ENCODE measurements at places on chromosomes 7 and 10.

GRCh38 chr7:80929619-80930018 is 10.8 kb upstream of the SEMA3C start:
- no peak for DNase-seq

DNA sequence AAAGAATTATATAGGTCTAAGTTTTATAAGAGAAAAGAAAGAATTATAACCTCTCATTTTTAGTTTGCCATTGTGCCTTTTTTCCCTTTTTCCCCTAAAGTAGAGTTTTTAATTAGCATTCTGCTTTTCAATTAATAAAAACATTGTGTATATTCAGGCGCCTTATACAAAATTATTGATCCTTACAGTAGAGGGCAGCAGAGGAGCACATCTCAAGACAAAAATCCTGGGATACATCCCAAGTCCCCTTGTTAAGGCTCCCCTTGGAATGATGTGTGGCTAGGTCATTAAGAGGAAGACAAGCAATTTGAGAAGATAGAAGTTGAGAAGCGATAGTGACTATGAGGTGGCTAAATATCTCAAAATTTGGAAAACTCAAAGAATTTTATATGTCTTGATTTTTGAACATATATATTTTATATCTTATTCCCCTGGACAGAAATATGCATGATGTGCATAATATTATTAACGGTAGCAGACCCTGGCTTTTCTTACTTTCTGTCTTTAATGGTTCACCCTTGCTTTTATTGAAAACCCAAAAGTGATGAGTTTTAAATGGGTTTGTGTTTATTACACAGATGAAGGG is 19.1 kb upstream of the TPK1 start:
- DNase-seq, result peak; percentile 17

- DNase-seq, result no peak
Observed at GRCh38 chr10:101123815-101124617, 7.1 kb upstream of the TLX1 start.

GRCh38 chr7:74373536-74373935 is 80.2 kb upstream of the GTF2IRD1 start:
- DNase-seq, result no peak

DNA sequence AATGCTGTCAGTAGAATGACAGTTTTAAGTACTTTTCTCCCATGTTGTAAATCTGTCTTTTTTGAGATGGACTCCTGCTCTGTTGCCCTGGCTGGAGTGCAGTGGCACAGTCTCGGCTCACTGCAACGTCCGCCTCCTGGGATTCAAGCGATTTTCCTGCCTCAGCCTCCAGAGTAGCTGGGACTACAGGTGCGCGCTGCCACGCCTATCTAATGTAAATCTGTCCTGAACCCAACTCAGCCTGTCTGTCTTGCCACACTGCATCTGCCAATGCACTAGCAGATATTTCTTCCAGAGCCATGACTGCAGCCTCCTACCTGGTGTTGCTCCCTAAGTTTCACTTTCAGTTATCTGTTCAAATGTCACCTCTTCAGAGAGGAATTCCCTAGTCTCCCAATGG is 264.1 kb downstream of the PHF14 start:
- DNase-seq, result no peak

- DNase-seq, result peak; percentile 45
Observed at GRCh38 chr7:80392229-80393169, 119.4 kb downstream of the GNAT3 start.

- DNase-seq, result no peak
Observed at GRCh38 chr10:61592581-61592980, 70.1 kb upstream of the CABCOCO1 start.

- DNase-seq, result no peak
Observed at GRCh38 chr10:99531696-99532593, 797 bp upstream of the NKX2-3 start.

- DNase-seq, result no peak
Observed at GRCh38 chr7:148110097-148110868, 480.3 kb upstream of the C7orf33 start.

GRCh38 chr7:94425546-94425945 is 30.9 kb downstream of the COL1A2 start:
- no peak for DNase-seq

- no peak for DNase-seq
Observed at GRCh38 chr10:90089719-90090118, 388.3 kb downstream of the KIF20B start.

GRCh38 chr10:78623578-78624215 is 445.1 kb upstream of the ZMIZ1 start:
- DNase-seq, result no peak

GRCh38 chr7:142384493-142384922 is 126.7 kb upstream of the PRSS58 start:
- peak; percentile 95 for DNase-seq

- DNase-seq, result no peak
Observed at GRCh38 chr7:91852263-91852741, 28.2 kb downstream of the MTERF1 start.

DNA sequence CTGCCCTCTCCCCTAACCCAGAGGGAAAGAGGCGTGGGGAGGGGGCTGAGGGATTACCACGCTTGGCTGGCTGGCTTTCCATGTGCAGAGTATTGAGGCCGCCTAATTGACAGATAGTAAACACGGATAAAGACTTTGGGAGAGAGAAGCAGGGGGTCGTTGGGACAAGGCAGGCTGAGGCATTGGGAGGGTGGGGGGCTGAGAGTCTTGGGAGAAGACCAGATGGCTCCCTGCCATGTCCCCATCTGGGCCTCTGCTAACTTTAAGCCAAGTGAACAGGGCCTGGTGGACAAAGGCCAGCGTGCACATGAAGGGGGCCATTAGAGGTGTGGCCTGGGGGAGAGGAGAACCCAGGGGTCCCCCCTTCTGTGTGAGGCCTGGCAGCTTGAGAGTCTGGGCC is 55.4 kb upstream of the MXI1 start:
- DNase-seq, result no peak

GRCh38 chr7:141366091-141366621 is 185.1 kb upstream of the AGK start:
- DNase-seq, result no peak

DNA sequence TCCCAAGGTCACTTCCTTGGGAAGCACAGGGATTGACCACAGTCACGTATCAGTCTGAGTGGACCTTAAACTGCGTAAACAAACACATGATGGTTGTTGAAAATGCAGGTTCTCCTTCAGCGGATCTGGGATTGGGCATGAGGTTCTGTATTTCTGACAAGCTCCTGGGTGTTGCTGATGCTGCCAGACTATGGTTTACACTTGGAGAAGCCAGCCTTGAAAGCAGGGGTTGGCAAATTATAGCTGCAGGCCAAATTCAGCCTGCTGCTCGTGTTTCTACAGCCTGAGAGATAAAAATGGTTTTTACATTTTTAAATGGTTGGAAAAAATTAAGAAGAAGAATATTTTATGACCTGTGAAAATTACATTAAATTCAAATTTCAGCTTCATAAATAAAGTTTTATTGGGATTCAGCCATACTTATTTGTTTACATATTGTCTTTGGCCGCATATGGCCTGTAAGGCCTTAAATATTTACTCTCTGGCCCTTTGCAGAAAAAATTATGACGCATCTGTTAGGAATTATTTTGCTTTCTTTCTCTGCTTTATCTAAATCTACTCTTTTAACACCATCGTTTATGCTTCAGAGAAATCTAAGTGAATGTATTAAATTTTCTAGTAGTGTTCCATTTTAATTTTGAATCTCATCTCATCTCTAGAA is 109.6 kb downstream of the SH2D4B start:
- DNase-seq, result no peak

- DNase-seq, result no peak
Observed at GRCh38 chr7:133355325-133355708, 102.4 kb downstream of the EXOC4 start.

DNA sequence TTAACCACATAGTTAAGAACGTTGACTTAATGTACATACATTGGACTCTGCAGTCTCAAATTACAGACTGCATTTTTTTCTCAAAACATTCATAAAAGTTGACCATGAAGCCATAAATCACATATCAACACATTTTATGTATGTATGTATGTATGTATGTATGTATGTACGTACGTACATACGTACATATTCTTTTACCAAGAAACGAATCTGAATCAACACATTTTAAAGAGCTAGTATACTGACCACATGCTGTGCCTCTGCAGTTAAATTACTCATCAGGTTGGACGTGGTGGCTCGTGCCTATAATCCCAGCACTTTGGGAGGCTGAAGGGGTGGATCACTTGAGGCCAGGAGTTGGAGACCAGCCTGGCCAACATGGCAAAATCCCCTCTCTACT is 105.8 kb downstream of the GPR158 start:
- no peak for DNase-seq

DNA sequence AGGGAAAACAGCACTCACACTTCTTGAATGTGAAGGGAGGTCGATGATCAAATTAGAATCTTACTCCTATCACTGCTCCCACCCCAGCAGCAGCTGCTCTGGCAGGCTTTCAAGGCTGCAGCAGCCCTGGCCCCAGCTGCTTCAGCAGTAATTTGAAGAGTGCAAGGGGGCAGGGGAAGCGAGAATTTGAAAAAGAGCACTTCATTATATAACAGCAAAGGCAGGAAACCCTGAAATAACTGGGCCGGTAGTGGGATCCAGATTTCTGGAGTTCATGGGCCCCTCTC is 44.9 kb downstream of the MYPN start:
- DNase-seq, result no peak

DNA sequence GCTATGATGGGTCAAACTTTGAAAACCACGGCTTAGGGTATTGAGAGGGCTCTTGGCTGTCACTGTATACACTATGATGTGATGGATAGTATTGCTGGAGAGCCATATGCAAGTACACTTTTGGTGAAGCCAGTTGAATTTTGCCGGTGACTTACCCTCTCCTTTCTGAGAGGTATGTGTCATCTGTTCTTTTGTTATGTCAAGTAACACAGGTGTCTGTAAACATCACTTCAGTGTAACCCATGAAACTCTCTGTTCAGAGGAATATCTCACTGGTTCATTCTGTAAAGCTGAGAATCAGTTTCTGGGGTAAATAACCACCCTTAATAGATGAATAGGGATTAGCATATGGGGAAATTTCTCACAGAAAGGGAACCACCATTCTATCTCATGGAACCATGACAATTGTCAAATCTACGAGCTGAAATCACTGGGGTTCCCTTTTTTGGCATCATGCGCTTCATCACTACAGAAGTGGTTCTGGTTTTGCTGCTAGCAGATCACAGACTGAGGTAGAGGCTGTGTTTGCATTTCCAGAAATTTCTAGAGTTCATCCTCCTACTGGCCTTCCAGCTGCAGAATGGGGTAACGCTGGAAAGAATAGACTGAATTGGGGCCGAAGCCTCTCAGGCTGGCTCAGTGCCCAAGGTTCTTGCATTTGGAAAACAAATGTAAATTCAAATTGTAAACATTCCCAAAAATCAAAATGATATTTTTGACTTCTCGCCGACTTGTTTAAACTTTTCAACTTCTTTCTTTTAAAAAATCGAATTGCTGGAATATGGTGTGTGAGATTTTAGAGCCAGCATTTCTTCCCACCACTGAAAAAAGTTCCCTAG is 83.3 kb upstream of the CREB5 start:
- DNase-seq, result peak; percentile 28

DNA sequence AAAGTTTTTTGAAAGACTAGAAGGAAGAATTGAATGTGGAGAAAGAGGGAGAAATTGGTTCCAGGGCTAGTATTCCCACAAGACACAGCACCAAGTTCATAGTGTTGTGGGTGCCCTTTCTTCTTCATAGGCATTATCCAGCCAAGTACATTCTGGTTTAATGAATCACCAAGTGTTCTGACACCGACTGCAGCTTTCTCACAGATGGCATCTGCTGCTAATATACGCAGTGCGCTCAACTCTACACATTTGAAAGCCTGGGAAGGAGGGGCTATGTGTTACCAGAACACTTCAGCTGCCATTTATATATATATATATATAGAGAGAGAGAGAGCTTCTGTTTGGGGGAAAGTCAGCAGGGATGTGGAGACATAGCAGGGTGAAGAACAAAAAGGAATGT is 1168.4 kb downstream of the GATA3 start:
- no peak for DNase-seq

GRCh38 chr7:4775848-4776623 is 613 bp downstream of the AP5Z1 start:
- peak; percentile 63 for DNase-seq

GRCh38 chr7:154906201-154906600 is 96.7 kb downstream of the PAXIP1 start:
- no peak for DNase-seq

GRCh38 chr7:140275069-140275965 is 98.5 kb upstream of the KDM7A start:
- DNase-seq, result peak; percentile 38

GRCh38 chr7:106152313-106152665 is 40.2 kb upstream of the SYPL1 start:
- DNase-seq, result no peak

DNA sequence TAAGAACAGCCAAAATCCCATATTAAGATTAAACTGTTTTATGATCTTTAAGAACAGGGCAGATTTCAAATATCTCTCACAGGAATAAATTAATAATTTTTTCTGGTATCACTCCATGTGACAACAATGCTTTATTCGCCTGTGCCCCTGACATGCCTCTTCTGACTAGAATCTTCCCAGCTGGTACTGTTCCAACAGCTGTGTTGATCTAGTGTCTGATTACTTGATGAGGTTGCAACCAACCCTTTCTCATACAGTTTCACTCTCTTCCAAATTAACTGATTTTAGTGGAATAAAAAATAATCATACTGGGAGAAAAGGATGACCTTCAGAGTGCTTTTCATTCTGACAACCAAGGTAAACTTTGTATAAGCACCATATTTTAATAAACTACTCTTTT is 151.9 kb downstream of the CHRM2 start:
- no peak for DNase-seq

DNA sequence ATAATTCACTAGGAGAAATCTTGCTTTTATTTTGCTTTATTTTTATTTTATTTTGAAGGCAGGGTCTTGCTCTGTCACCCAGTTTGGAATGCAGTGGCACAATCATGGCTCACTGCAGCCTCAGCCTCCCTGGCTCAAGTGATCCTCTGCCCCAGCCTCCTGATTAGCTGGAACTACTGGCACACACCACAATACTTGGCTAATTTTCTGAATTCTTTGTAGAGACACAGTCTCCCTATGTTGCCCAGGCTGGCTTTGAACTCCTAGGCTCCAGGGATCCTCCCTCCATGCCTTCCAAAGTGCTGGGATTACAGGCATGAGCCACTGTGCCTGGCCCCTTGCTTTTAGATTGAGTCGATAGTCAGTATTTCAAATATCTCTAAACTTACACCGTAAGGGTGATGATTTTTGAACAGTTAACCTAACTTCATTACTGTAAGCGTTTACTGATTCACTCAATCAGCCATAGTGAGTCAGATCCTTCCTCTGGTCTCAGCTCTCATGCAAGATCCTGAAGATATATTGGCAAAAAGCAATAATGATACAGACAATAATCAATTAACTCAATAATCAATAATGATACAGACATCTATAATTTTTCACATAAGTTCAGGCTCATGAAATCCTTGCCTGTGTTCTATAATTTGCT is 239.5 kb downstream of the KIAA1217 start:
- DNase-seq, result no peak

DNA sequence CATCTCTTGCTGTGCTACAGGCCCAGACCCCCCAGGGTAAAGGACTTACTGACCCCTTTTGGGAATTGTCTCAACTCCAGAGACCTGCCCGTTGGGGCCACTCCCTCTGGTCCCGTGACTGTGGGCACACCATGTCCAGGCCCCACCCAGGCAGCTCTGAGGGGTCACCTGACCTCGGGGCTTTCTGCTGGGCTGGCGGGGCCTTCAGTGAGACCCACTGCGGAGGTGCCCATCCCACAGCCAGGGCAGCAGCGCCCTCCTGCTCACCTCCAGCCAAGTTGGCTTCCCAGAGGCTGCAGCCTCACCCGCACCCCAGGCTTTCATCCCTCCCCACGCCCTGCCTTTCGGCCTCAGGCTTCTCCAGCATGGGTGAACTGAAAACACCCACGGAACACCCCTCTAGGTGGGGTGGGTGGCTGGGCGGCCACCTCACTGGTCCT is 147.2 kb downstream of the DNAJB6 start:
- no peak for DNase-seq
